ENCODE measurements at places on chromosomes 3 and 15. TPM values are rescaled to one million over a fixed set of nuclear protein-coding genes. Genes with fewer than 3 reads are reported as not detected.

Gene POPDC2
- total RNA-seq = under 0.01 TPM

Gene ZNF385D
- 0.28 TPM for total RNA-seq

Gene ACKR2
- total RNA-seq = not detected

Gene GLDN
- total RNA-seq = under 0.01 TPM

Gene KCNAB1
- total RNA-seq = under 0.01 TPM

Gene TMEM108
- total RNA-seq = 0.18 TPM

Gene ANKRD34C
- not detected for total RNA-seq

Gene ANKRD63
- under 0.01 TPM for total RNA-seq

Gene MAP2K1
- total RNA-seq = 58.9 TPM

Gene LPCAT4
- 3.9 TPM for total RNA-seq

Gene KBTBD13
- not detected for total RNA-seq

Gene GPR160
- total RNA-seq = 0.28 TPM

Gene CAPN3
- under 0.01 TPM for total RNA-seq

Gene DAPK2
- total RNA-seq = 0.36 TPM

Gene CX3CR1
- not detected for total RNA-seq

Gene TMA7
- 81.9 TPM for total RNA-seq

Data from IMR-90 (cell line).